Frontal cortex (tissue), 4 donors: ENCODE measurements at places on chromosomes 3 and 15.

- DNase-seq = no peak
Observed at GRCh38 chr3:140343211-140344081, 334.4 kb upstream of the TRIM42 start.

DNA sequence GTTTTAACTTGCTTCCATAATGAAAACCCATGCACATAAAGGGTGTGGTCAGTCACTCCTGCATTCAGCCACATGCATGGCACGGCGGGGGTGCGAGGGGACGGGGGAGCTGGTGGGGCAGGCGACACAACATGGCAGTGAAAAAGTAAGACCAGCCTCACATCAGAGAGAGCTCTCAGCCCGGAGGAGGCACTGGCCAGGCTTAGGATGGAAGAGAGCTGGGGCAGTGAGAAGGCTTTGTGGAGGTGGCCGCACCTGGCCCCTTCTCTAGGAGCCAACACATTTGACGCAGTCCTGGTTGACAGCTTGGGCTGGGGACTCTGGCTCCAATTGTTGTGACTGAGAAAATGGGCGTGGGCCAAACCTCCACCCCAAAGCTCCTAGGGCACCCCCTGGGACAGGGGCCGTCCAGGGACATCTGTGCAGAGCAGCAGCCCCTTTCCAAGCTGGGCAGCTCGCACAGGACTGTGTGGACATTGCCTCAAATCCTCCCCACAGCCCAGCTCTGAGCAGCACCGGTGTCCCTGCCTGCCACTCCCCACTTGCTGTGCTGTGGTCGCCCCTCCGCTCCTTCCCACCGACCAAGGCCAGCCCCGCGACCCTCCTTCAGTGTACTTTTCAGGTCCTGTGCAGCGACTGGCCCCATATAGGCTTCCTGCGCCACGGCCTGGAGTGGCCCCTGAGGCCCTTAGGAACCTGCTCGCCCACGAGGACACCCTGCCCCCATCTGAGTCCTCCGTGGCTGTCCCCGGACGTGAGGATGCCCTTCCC lies 126.0 kb upstream of the IQSEC1 start:
- DNase-seq = no peak

GRCh38 chr15:96428742-96429141 lies 98.2 kb downstream of the NR2F2 start:
- DNase-seq = no peak

- no peak for DNase-seq
Observed at GRCh38 chr3:63814237-63814636, 4.9 kb upstream of the C3orf49 start.

GRCh38 chr3:110933821-110934426 lies 137.7 kb upstream of the NECTIN3 start:
- DNase-seq = no peak

DNA sequence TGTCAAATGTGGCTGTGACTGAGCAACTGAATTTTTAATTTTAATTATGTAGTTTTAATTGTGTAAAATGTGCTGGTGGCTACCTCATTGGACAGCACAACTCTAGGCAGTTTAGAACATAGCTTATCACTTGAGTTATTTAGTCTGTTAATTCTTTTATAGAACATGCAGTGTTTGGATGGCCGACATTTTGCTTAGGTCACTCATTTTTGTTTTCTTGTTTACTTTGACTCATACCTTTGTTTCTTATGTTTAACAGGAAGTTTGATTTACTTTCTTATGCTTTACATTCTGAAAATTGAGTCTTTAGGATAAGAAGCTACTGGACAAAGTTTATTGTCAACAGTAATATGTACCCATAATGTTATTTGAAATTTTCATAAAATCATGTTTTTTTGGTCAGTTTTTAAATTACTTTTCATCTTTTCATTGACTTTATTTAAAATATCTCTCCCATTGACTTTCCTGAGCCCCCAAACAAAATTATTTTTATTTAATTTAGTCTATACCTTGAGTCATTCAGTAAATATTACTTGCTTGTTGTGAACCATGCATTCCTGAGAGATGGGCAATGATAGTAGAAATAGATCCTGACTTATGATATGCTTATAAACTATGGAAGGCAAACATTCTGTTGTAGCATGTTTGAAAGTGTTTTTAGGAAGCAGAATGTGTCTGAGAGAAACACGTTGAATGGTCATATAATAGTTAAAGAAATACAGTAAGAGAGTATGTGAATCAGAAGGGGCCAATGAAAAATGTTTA lies 60.6 kb downstream of the TCF12 start:
- no peak for DNase-seq

GRCh38 chr3:116563351-116563750 lies 118.1 kb upstream of the LSAMP start:
- no peak for DNase-seq

DNA sequence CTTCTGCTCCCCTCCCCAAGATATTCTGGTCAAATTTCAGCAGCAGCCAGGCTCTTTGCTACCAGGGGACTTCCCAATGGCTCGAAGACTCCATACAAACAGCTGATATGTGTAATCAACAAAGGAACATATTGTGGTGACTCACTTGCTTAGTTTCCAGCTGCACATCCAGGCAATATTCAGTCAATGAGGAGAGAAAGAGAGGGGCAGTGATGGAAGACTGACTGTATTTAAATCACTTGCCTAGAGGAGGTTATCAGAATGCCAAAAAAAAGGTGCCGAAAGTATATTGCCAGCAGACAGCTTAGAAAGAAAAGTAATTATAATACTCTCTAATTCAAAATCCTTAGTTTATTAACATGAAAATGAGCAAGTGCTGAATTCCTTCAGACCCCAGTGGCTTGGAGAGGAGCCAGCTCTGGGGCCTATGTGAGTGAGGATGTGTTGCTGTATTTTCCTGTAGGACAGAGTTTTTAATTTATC lies 236.5 kb downstream of the LRTM1 start:
- no peak for DNase-seq

GRCh38 chr3:67497746-67498145 lies 156.7 kb downstream of the SUCLG2 start:
- no peak for DNase-seq

DNA sequence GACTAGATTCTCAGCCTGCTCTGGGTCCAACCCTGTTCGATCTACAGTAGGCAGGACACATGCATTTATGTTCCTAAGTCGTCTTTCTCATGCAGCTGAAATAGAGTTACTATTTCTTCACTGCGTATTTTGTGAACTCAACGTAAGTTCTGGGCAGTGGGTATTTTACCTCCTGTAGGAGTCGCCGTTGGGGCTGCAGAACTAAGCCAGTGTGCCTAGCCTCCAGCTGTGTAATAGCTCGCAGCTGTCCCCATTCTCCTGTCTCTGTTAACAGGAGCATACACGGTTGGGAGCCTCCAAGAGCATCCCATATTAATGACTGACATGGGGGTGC lies 58.4 kb upstream of the HRH1 start:
- DNase-seq = no peak

- no peak for DNase-seq
Observed at GRCh38 chr3:59189526-59189925, 139.7 kb upstream of the CFAP20DC start.

GRCh38 chr3:104291437-104291851 lies 1075.3 kb upstream of the ALCAM start:
- no peak for DNase-seq

DNA sequence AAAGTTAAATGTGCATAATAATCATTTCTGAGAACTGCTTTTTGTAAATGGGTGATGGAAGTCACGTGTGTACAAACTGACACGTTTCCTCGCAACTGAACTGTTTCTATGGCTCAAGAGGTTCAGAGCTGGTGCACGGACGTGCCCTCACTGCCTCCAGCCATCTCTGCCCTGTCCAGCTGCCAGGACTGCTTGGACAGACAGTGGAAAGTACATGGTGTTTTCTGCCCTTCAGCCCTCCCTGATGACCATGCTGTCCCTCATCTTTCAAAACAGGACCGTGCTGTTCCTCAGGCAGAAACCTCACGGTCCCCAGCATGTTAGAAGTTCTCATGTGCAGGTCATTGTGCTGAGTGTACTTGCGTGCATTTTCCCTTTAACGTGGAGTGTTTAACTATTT lies 38.7 kb downstream of the GJD2 start:
- no peak for DNase-seq

DNA sequence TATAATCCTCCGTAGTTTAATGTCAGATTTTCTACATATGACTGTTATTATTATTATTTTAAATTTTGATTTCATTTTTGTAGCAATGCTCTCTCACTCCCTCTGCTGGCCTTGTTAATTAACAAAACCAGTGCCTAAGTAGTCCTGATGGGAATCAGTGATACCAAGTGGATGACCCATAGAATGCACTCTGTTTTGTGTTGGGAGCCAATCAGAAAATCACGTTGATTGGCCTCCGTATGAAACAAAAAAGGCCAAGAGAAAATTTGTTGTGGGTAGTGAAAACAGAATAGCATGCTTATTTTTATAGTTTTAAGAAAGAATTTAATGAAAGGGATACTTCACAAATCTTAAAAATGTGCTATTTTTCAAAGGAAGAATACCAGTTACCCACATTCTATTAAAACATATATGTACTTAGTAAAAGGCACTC lies 34.4 kb upstream of the MEIS2 start:
- no peak for DNase-seq

DNA sequence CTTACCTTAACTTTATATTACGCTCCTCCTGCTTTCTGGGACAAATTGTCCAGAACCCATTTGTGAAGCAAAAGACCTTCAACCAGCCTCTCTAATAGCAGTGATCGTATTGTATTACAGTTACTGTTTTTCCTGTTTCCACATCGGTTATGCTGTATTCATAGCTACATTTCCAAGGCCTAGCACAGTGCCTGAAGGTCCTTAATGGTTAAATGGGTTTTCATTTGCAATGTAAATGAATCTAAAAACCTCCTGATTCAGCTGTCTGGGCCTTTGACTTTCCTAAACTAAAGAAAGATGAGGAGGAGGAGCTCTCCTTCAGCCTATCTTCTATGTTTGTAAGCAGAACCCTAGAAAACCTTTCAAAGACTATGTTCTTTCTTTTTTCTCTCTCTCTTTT lies 99.1 kb downstream of the LRRC28 start:
- DNase-seq = no peak

- DNase-seq = no peak
Observed at GRCh38 chr3:128504963-128505730, 12.1 kb upstream of the GATA2 start.

DNA sequence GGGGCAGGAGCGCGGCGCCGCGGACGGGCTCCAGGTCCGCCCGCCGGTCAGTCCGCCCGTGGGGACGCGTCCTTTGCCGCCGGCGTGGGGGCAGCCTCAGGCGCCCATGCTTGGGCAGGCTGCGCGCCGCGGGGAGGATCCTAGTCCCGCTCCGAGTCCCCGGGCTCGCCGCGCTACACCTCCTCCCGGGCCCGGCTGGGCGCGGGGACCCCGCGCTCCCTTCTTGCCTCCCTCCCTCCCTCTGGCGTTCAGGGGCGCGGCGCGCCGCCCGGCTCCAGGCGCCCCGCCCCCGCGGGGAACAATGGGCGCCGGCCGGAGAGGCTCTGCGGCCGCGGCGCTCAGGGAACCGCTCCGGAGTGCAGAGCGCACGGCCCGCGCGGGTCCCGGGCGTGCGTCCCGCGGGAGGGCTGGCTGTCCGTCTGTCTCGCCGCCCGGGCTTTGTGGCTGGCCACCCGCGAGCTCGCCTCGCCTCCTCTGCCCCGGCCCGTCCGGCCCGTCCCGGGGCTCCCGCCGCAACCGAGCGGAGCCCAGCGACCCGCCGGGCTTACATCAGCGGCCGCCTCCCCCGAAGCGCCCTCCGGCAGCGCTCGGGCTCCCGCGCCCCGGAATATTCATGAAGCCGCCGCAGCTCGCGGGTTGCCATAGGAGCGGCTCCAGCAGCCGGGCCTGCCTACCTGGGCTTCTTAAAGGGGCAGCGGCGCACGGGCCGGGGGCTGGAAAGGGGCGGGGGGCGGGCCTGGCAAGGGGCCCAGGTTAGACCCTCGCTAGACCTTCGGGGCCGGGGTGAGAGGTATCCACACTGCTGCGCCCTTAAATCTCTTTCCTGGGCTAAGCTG lies at the start of gene HCN4:
Gene HCN4, minus strand, starts transcription at position 658 of the 836 bp plus-strand sequence. CDS start 688 bp downstream, outside the sequence.
- DNase-seq = peak; percentile 64

DNA sequence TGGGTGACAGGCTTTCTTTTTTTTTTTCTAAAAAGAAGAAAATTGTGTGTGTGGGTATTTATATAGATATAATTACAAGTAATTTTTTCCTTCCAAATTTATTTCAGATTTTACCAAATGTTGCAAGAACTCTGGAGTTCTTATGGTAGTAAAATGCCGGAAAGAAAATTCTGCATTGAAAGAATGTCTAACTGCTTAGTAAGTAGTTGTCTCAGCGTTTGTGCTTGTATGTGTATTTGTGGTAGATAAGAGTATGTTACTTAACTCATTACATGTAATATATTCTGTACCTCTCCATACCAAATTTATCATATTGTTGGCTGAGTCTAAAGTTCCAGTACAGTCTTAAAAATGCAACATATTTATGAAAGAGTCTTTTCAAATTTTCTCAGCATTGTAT lies 32.3 kb upstream of the ZCWPW2 start:
- DNase-seq = no peak

GRCh38 chr15:69237718-69238117 lies 61.0 kb upstream of the PAQR5 start:
- DNase-seq = no peak

DNA sequence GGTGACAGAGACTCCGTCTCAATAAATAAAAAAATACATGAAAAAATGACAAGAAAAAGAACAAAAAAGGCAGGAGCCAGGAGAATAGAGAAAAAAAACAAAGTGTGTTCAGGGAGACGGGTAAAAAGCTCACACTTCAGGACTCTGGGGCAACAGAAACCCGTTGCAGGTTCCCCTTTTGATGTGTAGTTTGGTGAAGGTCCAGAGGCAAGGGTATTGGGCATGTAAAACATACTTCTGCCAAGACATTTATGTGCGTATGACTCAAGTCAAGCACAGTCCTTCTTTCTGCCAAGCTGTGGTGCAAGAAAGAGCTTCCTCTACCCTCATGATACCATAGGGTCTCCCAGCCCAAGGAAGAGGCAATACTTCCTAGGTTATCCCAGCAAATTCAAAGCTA lies 33.4 kb upstream of the STRIT1 start:
- DNase-seq = no peak

GRCh38 chr3:187125319-187126031 lies 13.8 kb downstream of the RPL39L start:
- no peak for DNase-seq

DNA sequence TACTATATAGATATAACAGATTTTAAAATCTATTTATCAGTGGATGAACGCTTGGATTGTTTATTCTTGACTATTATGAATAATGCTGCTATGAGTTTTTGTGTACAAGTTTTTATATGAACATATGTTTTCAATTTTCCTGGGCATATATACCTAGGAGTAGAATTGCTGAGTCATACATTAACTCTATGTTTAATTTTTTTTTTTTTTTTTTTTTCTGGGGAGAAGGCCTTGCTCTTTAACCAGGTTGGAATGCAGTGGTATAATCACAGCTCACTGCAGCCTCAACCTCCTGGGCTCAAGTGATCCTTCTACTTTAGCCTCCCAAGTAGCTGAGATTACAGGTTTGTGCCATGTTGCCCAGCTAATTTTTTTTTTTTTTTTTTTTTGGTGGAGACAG lies 9.1 kb downstream of the CIDEC start:
- no peak for DNase-seq

- no peak for DNase-seq
Observed at GRCh38 chr3:118292841-118293240, 741.8 kb downstream of the IGSF11 start.

GRCh38 chr3:14726441-14726780 lies 51.5 kb downstream of the C3orf20 start:
- no peak for DNase-seq

GRCh38 chr3:105504440-105504951 lies 137.8 kb downstream of the ALCAM start:
- no peak for DNase-seq
